ENCODE measurements at places on chromosomes 7 and 10.

DNA sequence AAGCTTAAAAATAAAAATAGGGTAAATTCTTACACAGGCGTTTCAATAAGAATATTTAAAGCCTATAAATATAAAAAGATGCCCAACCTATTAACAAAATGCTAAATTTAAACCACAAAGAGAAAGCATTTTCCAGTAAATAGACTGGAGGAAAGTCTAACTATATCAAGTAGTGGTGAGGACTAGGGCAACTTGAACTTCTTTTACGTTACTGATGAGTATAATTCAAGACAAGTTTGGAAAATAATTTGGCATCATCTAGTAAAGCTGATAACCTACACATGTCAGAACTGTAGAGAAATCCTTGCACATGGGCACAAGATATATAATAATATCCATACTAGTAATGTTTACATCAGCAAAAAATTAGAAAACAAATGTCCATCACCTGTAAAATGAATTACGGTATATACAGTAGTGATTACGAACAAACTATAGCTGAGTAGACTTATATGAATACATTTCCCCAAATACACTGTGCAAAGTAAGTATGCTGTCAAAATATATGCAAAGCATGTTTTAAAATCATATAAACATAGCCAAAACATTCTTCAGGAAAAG is 27.4 kb downstream of the CRPPA start:
- no peak for DNase-seq

DNA sequence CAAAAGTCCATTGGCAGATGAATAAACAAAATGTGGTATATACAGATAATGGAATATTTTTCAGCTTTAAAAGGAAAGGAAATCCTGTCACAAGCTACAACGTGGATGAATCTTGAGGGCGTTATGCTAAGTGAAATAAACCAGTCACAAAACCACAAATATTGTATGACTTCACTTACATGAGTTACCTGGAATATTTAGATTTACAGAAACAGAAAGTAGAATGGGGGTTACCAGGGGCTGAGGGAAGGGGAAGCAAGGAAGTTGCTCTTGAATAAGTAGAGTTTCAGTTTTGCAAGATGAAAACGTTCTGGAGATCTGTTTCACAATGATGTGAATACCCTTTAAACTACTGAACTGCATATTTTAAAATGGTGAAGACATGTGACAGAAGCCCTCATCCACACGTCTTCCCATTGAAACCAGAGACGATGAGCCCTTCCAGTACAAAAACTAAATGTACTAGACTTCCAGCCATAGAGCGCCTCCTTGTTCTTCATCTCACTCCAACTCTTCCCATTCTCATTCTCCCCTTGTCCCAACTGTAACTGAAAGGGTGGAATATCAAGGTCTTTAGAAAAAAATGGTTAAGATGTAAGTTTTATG is 62.4 kb downstream of the MICU1 start:
- DNase-seq: no peak

GRCh38 chr7:1883031-1883761 is 213.1 kb downstream of the ELFN1 start:
- peak; percentile 53 for DNase-seq

DNA sequence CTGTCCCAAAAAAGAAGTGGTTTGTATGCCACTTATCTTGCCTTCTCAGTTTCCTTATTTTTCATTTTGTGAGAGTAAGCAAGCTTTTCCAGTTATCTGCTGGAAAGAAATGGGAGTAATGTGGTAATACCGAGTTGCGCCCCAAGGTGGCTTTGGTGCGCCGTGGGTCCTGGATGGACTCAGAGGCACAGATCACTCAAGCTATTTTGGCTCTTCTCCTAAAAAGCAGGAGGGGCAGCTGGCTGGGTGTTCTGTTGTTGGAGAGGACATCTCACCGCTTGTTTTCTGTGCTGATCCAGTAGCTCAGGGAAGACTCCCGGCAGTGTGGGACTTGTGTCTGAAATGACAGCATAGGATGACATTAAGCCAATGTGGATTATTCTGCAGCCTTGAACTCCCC is 16.4 kb downstream of the PRKRIP1 start:
- peak; percentile 69 for DNase-seq

GRCh38 chr7:66033471-66034385 is 41.9 kb upstream of the ASL start:
- no peak for DNase-seq

- DNase-seq: no peak
These were observed 4.0 kb upstream of the CACNB2 start for GRCh38 chr10:18136073-18136791.

Data from iPS-NIHi11 (cell line).